ENCODE measurements at places on chromosomes 4 and X.

DNA sequence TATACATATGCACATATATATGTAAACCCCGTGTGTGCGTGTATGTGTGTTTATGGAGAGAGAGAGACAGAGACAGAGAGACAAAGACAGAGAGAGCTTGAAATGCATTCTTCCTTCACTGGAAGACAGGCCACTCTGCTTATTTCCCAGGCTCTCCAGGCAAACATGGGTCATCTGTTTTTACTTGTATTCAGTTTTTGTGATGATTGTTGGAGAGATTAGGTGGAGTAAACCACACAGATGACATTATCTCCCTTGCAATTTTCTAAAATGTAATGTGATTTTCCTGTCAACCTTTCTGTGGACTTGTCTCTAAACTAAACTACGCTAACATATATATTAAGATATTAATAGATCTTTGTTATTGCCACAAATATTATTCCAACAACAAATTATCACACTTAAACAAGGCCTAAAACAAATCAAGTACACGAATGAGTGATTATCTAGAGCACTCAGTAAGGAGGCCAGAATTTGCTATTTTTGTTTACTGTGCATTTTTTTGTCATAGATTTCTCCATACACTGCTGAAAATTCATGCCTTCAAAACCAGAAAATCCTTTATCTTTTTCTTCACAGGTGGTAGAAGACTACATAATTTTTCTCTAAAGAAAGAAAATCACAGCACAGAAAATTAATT lies 251.8 kb upstream of the SLIT2 start:
- no peak for DNase-seq

GRCh38 chr4:87118421-87118820 lies 102.0 kb downstream of the KLHL8 start:
- DNase-seq: no peak

- no peak for DNase-seq
Observed at GRCh38 chrX:103480526-103480925, 38.8 kb downstream of the RAB40A start.

DNA sequence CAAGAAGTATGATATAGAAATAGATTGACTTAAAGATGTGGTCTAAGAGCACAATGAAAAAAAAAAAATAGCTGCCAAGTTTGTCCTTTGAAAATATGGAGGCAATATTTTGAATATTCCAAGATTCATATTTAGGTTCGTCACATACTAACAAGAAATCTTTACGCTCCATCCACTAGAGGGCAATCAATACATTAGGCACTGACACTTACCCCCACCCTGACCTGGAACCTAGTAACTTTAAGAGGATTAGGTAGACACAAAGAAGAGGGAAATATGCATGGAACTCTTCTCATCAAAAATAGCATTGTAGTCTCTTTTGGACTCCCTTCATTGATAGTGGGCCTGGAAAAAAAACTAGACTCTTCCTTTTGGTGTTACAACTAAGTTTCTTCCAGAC lies 1108.1 kb downstream of the PCDH19 start:
- no peak for DNase-seq

GRCh38 chr4:100421361-100421978 lies 96.4 kb downstream of the EMCN start:
- no peak for DNase-seq

DNA sequence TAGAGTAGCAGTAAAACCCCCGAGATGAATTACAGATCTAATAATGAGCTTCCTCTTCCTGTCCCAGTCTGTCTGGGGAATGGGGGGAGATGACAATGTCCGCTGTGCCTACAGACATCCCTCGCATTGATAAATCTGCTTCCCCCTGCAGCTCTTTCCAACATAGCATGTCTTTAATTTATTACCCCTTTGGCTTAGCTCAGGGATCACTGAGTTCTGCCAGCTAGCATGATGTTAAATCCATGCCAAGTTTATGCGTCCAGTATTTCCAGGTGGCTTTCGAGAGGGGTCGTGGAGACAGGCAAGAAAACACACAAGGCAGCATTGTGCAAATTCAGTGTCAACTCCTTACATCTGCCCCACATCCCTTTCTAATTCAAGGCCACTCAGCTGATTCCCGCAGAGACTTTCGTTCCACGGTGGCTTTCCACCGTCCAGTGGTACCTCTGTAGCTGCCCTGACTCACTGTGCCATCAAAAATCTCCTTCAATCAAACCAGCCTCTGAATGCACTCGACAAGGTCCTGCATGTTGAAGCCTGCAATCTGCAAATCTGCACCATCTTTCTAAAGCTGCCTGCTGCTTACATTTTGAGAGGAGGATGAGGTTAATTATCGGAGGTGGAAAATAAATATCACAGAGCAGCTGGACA lies 75.1 kb downstream of the MXRA5 start:
- no peak for DNase-seq

DNA sequence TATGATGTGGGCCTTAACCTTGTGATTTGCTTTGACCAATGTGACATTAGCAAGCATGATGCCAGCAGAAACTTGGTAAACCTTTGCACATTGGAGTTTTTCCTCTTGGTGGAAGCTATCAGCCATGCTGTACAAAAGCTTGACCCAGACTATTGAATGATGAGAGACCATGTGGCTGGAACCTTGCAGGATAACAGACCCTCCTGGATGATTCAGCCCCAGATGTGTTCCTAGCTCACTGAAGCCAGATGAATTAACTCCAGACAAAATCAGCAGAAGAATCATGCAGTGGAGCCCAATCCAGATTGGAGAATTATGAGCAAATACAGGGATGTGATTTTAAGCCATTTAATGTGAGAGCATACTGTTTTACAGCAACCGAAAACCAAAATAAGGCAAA lies 16.8 kb downstream of the SPARCL1 start:
- no peak for DNase-seq

GRCh38 chr4:7759216-7759615 lies 180.4 kb downstream of the AFAP1 start:
- DNase-seq: no peak

DNA sequence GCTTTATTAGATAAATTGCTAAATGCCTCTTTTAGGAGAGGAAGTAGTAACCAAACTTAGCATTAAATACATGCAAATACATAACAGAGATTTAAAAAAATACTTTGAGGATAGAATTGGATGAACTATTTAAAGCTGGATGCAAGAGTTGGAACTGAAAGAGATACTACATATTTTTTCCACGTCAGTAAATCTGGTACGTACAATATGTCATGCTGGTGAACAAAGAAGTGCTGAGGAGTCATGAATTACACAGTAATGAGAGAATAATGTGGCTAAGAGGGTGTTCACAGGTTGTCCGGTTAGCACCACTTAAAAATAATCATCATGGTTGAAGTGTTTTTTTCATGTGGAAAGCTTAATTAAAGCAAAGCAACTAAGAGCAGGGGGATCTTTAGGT lies 184.1 kb upstream of the FRMPD4 start:
- no peak for DNase-seq

GRCh38 chr4:79330720-79331119 lies 4.9 kb upstream of the NAA11 start:
- no peak for DNase-seq

GRCh38 chr4:61918987-61919386 lies 718.9 kb downstream of the ADGRL3 start:
- no peak for DNase-seq

All from D721Med (cell line).